ENCODE measurements at places on chromosomes 5 and 9.
A peak's percentile ranks its signal among the peaks of the same experiment; 100 is the strongest.

- DNase-seq: no peak
These were observed 9.8 kb downstream of the ECPAS start for GRCh38 chr9:111474385-111474784.

GRCh38 chr9:113895526-113895925 is 19.4 kb downstream of the ZNF618 start:
- no peak for DNase-seq

DNA sequence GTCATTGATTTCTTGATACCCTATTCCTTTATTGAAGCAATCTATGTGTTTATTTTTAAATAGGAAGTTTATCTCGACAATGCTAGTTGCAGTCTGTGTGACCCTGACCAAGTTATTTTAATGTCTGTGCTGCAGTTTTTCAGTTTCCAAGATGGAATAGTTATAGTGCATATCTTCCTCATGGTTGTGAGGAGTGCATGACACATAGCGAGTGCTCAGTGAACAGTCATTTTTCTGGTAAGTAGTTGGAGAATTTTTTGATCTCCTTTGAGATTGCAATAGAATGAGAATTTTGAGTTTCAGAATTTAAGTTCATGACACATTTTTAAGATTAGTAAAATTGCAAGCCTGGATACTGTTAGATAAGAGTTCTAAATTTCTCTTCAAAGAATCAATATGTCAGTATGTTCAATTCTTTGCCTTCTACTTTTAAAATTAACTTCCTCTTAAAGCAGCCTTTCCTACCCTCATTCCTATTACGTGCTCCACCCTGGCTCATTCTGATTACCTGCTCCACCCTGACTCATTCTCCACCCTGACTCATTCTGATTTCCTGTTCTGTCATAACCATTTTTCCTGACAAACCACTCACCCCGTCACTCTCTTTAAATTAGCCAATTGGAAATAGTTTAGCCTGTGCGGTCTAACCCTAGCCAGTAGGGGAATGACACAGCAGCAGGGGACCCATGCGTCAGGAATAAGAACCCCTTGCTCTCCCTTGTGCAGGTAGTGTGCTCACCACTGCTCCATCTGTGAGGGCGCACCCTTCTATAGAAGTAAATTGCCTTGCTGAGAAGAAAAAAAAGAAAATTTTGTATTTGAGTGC is 30.7 kb downstream of the SPIN1 start:
- no peak for DNase-seq

GRCh38 chr5:7347377-7347776 is 48.6 kb upstream of the ADCY2 start:
- no peak for DNase-seq

DNA sequence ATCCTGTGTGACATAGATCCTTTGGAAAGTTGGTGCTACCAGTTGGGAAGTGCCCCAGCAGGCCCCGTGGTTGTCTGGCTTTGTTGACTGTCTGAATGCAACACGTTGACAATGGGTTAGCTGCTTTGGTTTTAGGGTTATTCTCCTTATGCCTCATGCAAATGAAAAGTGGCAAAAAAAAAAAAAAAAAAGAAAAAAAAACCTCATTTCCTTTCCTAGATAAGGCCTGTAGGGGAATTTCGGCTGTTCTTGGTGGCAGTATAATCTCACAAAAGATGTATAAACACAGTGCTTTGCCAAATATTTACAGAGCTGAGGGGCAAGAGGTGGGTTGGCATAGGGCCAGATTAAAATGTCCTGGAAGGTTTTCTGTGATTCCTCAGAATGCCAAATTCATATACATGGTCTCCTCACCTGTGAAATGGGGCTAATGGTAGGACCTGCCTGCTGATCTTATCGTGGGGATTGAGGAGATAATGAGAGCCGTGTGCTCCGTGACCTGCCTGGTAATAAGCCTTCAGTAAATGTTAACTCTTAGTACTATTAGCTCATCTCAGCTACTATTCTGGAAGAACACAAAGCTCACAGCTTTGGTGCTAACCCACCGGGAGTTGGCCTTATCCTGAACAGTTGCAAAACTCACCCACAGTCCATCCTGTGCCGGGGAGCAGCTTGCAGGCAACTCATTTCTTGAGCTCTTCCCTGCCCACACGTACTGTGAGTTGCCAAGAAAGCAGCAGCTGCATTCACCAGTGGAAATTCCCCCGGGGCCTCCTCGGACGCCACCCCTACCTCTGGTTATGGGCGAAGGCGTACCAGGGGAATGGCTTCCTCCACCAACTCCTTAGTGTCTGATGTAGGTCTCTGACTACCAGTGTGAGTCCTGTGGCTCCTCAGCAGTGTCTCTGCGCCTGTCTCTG is 220.3 kb downstream of the NR3C1 start:
- peak; percentile 81 for DNase-seq

DNA sequence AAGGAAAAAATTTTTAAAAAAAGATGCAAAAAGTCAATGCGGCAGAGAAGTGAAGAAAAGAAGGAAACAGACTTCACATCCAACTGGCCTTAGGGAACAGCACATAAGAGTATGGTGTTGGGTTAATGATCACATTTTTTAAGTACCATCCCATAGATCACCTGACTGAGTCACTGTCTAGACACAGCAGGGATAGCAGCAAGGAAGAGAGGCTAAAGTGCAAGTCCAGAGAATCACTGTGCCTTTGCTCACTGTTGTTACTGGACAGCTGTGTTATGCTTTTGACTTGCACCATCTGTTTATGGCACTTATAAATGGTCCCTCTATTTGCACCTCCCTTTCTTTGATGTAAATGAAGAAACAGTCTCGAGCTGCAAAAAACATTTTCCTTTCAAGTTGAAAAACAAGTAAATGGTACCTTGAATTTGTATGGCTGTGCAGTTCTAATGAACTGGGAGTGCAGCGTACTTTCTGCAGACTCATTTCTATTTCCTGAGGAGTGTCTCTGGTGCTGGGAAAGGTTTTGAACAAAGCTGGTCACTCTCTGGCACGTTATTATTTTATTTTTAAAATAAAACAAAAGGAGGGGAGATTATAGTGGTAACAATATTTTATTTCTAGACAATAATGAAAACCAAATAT is 84.2 kb downstream of the TRPM6 start:
- DNase-seq: no peak

- no peak for DNase-seq
These were observed 3.8 kb downstream of the FAM219A start for GRCh38 chr9:34454571-34455065.

DNA sequence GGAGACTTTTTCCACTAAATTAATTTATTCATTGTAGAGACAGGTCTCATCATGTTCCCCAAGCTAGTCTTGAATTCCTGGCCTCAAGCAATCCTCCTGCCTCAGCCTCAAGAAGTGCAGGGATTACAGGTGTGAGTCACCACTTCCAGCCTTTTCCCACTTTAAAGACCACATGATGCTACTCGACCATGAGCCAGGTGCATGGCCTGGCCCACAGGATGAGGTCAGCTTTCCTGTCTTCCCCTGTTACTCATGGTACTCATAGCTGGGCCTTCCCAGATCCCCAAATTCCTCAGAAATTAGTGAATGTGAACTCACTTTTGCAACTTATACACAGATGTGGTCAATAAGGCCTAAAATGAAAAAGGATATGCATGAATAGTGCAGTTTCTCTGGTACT is 395.9 kb downstream of the SEMA5A start:
- DNase-seq: no peak

- DNase-seq: no peak
These were observed 15.9 kb downstream of the GABRA1 start for GRCh38 chr5:161863811-161864210.
